DMS153 (cell line): ENCODE measurements at places on chromosomes 3 and 15.

- no peak for DNase-seq
These were observed 174.2 kb upstream of the FRMD4B start for GRCh38 chr3:69560116-69560515.

DNA sequence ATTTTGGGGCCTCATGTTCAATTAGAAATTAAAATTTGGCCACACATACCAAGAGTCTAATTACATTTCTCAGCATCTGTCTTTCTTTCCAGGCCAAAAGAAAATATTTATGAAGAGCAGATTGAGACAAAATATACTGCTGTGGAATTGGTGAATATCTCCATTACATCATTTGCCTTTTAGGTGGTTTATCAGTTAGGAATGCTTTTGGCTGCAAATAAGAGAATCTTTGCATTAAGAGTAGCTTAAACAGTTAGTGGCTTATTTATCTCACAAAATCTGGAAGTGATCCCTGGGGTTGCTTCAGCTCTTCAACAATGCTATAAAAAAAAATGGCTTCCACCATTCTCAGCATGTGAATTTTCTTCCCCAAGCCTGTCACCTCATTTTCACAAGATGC is 308.7 kb downstream of the MAGI1 start:
- no peak for DNase-seq

GRCh38 chr3:12425850-12426579 is 58.3 kb upstream of the TSEN2 start:
- no peak for DNase-seq

- no peak for DNase-seq
These were observed 106.5 kb upstream of the SATB1 start for GRCh38 chr3:18531662-18532061.

GRCh38 chr3:120449701-120450599 is 842 bp downstream of the FSTL1 start:
- no peak for DNase-seq

DNA sequence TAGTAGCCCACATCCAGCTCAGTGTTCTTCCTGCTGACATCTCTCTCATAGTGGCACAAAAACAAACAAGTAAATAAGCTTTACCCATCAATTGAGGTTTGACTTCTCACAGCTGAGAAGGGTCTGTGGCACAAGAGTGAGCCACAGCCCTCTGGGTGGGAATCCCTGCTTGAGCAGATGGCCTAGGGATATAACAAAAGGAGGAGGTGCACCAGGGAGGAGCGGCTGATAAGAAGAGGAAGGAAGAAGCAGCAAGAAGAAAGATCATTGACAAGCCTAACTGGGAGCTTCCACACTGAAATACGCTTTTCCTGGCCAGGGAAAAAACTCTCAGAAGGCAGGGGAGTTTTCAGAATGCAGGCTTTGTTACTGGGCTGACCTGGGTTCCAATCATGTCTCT is 279.8 kb downstream of the UACA start:
- no peak for DNase-seq

DNA sequence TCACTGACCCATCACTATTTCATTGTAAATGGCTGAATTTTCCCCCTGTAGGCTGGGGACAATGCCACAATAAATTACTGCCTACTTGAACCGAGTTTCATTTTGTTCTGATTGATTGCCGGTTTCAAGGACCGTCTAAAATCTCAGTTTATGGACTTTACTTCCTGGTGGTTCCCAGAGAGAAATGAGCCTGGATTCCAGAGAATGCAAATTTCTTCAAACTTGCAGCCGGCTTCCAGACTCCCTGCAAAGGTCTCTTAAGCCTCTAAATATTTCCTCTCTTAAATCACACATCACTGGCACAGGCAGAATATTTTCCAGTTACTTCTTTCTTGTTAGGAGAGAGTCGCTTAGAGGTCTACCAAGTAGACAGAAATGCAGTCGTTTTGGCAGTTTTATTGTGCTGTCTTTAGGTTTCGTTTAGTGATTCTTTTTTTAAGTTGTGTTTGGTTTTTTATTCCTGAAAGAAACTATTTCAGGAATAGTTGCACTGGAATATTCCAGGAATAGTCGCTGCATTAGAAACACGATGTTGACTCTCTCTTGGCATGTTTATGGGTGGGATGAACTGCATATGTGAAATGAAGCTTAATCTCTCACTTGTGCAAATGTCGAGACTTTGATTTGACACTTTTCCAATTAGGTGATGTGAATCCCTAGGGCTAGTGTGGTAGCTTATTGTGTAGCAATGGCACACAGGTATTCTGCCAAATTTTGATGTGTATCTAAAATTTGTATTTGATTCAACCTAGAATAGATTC is 284.1 kb upstream of the NR2E3 start:
- DNase-seq = no peak

DNA sequence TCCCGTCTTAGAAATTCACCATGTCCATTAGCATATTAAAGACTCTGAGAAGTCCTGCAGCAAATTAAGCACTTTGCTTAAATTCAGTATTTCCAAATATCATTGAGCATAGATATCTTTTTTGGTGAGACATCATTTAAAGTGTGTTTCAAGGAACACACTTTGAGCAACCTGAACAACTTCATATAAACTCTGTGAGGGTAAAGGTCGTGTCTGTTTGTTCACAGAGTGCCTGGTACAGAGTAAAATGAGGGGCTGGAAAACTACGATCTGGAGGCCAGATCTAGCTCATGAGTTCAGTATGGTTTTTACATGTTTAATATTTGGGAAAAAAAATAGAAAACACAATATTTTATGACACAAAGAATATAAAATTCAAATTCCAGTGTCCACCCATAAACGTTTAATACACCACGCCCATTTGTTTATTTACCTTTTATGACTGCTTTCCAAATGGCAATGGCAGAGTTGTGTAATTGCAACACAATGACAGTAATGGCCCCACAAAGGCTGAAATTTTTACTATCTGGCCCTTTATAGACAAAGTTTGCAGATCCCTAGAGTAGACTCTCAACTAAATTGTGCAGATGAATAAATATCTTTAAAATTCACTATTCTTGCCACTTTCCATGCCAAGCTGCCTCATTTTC is 67.4 kb downstream of the SNTN start:
- no peak for DNase-seq

DNA sequence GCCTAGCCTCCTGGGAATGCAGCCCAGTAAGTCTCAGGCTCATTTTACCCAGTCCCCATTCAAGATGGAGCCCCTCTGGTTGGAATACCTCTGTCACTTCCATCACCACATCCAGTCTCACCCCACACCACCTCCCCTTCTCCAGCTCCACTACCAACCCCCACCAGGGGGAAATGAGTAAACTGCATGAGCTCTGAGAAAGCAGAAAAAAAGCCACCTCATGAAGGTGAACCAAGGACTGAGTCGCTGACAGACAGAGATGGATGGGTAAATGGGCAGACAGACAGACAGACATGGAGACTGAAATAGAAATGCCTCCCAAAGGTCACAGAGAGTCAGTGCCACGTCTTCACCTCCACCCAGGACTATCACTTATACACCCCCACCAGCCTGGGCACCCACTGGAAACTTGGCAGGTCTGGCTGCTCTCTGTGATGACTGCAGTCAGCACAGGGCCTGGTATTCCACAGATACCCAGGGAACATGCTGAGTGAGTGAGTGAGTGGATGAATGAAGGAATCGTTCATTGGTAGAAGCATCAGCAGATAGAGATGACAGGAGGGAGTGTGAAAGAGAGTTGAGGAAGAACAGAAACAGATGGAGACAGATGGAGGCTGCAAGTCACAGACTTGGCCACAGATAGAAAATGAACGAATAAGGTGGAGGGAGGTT is 4.9 kb upstream of the LOXL1 start:
- no peak for DNase-seq

- no peak for DNase-seq
These were observed 825 bp upstream of the RTP3 start for GRCh38 chr3:46496746-46497555.

GRCh38 chr3:155712008-155712407 is 32.9 kb downstream of the PLCH1 start:
- DNase-seq = no peak

DNA sequence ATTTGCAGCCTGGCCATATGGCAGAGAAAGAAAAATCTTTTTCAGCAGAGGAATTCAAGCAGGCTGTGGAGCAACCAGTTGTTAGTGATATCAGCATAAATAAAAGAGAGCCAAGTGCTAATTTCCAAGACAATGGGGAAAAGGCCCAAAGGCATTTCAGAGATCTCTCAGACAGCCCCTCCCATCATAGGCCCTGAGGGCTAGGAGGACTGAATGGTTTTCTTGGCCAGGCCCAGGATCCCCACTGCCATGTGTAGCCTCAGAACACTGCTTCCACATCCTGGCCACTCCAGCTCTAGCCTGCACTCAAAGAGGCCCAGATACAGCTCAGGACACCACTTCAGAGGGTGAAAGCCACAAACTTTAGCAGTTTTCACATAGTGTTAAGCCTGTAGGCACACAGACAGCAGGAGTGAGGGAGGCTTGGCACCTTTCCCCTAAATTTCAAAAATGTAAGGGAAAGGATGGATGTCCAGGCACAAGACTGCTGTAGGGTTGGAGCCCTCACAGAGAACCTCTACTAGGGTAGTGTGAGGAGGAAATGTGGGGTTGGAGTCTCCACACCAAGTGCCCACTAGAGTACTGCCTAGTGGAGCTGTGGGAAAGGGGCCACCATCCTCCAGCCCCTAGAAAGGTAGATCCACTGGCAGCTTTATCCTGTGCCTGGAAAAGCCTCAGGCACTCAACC is 191.4 kb downstream of the TBL1XR1 start:
- DNase-seq = no peak

GRCh38 chr3:126311338-126311978 is 45.8 kb downstream of the KLF15 start:
- no peak for DNase-seq

GRCh38 chr15:61715082-61715481 is 345.2 kb downstream of the VPS13C start:
- peak; percentile 17 for DNase-seq

GRCh38 chr3:79183496-79183895 is 584.3 kb downstream of the ROBO1 start:
- no peak for DNase-seq

DNA sequence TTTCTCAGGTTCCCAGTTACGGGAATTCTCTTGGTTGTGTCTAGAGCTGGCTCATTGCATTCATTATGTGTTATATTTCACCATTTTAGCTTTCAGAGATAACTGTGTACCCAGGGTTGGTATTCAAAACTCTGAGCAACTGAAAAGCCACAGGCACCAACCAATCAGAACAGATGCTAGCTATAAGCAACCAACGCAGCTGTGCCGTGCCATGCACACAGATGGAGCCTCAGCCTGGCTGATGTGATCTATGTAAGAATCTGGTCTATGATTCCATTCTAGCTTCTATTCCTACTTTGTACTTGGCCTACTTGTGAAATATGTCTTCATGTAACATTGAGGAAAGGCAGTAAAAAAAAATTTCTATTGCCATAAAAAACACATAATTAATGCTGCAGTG is 95.0 kb upstream of the CCDC80 start:
- DNase-seq = no peak

GRCh38 chr3:14353502-14353901 is 48.9 kb upstream of the SLC6A6 start:
- DNase-seq = no peak

DNA sequence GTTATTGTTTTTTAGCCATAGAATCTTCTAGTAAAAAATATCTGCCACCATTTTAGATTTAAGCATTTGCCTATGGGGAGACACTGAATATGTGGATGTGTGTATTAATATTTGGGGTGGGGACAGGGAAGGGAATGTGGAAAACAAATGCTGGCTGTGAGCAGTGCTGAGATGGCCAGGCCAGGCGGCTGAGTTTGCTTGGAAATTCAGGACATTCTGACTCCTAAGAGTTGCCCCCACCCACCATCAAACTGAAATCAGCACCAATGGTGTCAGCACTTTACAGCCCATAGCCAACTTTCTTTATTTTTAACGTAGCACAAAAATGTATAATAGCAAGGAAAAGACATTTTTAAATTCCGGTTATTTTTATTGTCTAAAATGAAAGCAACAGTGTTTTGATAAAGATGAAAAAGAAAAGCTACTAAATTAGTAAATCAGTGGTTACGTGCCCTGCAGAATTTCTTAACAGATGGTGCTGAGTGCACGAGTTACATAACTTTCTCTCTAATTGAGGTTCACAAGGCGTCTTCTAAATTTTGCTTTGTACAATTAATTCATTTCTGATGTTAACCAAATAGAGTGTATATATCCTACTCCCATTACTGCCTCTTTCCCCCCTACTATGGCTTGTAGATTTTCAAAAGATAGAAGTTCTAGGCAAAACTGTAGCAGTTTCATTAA is 34.0 kb downstream of the B3GALNT1 start:
- no peak for DNase-seq

DNA sequence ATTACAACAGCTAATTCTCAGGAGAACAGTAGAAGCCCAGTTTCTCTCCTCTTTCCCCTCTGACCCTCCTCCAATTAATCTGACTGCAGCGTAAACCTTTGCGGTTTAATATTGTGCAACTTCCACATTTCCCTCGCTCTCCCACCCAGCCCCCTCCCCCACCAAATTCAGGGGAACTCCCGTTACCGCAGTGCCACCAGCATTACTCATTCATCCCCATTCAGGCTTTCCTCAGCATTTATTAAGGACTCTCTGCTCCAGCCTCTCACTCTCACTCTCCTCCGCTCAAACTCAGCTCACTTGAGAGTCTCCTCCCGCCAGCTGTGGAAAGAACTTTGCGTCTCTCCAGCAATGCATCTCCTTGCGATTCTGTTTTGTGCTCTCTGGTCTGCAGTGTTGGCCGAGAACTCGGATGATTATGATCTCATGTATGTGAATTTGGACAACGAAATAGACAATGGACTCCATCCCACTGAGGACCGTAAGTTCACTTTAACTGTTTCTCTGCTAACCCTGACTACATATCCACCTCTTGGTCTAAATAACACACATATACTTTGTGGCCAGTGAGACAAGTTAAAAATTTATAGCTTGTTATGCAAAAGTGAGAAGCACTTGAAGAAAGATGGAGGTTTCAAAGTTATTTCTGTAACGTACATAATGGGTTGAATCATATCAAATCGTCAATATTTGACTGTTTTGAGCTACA is at the start of gene PTX3:
TSS of gene PTX3 (plus strand) at position 268 of the 709 bp plus-strand sequence. CDS start at position 352, 84 bp downstream.
- no peak for DNase-seq

- DNase-seq = no peak
These were observed 437.9 kb upstream of the GOLIM4 start for GRCh38 chr3:168533600-168533999.

- DNase-seq = no peak
These were observed 171.7 kb downstream of the ABHD5 start for GRCh38 chr3:43862470-43862869.

- no peak for DNase-seq
These were observed 73.9 kb downstream of the BTLA start for GRCh38 chr3:112425382-112425781.

- DNase-seq = no peak
These were observed 99.0 kb upstream of the LIPC start for GRCh38 chr15:58332676-58333400.

- no peak for DNase-seq
These were observed 28.9 kb upstream of the BHLHE40 start for GRCh38 chr3:4950351-4950784.

- no peak for DNase-seq
These were observed 48.8 kb downstream of the ALDH1A2 start for GRCh38 chr15:58016581-58017175.

GRCh38 chr15:51382787-51383186 is 41.3 kb downstream of the GLDN start:
- no peak for DNase-seq

- no peak for DNase-seq
These were observed 8.7 kb downstream of the DCUN1D1 start for GRCh38 chr3:182971637-182972036.

GRCh38 chr15:56672721-56673120 is 60.6 kb downstream of the ZNF280D start:
- DNase-seq = no peak

- no peak for DNase-seq
These were observed 44.4 kb upstream of the C3orf38 start for GRCh38 chr3:88105325-88105724.
